Upper lobe of left lung (tissue), 6 donors: ENCODE measurements at places on chromosomes 13 and 19. TPM values are rescaled to one million over a fixed set of nuclear protein-coding genes. Genes with fewer than 3 reads are reported as not detected.

Gene MATK
- 20.1 TPM for total RNA-seq

Gene PHF11
- total RNA-seq = 42.9 TPM

Gene PLVAP
- total RNA-seq = 28.6 TPM

Gene FOSB
- not detected for total RNA-seq

Gene ZNF808
- 23.6 TPM for total RNA-seq

Gene GSX1
- not detected for total RNA-seq

Gene LGALS7
- not detected for total RNA-seq

DNA sequence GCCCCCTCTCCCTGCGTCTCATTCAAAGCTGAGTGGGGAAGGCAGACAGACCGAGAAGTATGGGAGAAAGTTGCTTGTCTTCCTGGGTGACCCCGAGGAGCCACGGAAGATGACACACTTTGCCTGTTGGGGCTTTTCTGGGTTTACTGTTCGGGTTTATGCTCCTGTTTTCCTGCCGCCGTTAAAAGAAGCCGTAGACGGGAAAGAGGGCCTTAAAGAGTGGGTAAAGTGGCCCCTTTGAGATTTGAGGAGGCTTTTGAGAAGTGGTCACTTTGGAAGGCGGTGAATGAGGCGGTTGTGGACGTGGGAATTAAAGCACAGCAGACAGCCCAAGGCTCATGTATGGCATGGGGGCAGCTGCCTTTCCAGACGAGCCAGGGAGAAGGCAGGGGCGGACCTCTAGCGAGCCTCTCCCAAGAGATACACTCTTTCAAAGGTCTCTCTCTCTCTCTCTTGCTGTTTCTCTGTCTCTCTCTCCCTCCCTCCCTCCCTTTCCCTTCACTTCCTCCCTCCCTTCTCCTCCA is 493 bp upstream of the LHFPL6 start:
- H3K36me3 ChIP-seq = no peaks in the 10 kb centered on the region
- peak overlapping the region; percentile 84 for H3K27ac ChIP-seq
- H3K4me1 ChIP-seq = peaks cover 11% of the 10 kb centered on the region
- peak overlapping the region; percentile 57 for H3K4me3 ChIP-seq
- H3K27me3 ChIP-seq = no peaks in the 10 kb centered on the region
- DNase-seq = no peak

GRCh38 chr19:2477732-2478191 is 1.8 kb downstream of the GADD45B start:
- H3K4me1 ChIP-seq = peaks cover 36% of the 10 kb centered on the region
- peaks cover 9% of the 10 kb centered on the region for H3K36me3 ChIP-seq
- H3K27ac ChIP-seq = peak overlapping the region; percentile 90
- no peaks in the 10 kb centered on the region for H3K27me3 ChIP-seq

- H3K4me3 ChIP-seq = no peak overlapping the region
- no peaks in the 10 kb centered on the region for H3K36me3 ChIP-seq
- DNase-seq = peak; percentile 83
These were observed 46.9 kb downstream of the KLF2 start for GRCh38 chr19:16371540-16371986.

GRCh38 chr13:24040835-24041234 is 119.7 kb upstream of the SPATA13 start:
- H3K4me3 ChIP-seq = no peak overlapping the region
- H3K27ac ChIP-seq = no peak overlapping the region
- no peak for DNase-seq
- no peaks in the 10 kb centered on the region for H3K36me3 ChIP-seq
- H3K27me3 ChIP-seq = no peaks in the 10 kb centered on the region

- no peaks in the 10 kb centered on the region for H3K4me1 ChIP-seq
- H3K27ac ChIP-seq = no peak overlapping the region
- no peaks in the 10 kb centered on the region for H3K27me3 ChIP-seq
- no peak overlapping the region for H3K4me3 ChIP-seq
These were observed 9.0 kb upstream of the THSD1 start for GRCh38 chr13:52414963-52415362.

- peaks cover 4% of the 10 kb centered on the region for H3K4me1 ChIP-seq
- no peak overlapping the region for H3K27ac ChIP-seq
- DNase-seq = no peak
- H3K36me3 ChIP-seq = no peaks in the 10 kb centered on the region
- no peak overlapping the region for H3K4me3 ChIP-seq
These were observed 9.7 kb upstream of the ATP11A start for GRCh38 chr13:112679932-112680677.

DNA sequence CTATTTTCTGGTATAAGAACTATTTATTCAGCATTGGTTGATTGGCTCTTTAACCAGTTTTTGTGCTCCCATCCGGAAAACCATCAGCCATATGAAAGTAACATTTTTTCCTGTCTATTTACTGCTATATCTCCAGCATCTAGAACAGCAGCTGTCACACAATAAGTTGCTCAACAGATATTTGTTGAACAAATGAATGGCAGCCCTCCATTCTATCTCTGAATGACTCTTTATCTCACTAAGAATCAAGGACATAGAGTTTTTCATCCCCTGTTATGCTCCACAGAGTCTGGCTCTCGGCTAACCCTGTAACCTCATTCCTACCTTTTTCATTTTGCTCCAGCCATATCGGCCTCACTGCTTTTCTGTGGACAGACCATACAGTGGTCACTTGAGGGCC is 145.5 kb downstream of the SLITRK6 start:
- H3K36me3 ChIP-seq = no peaks in the 10 kb centered on the region
- DNase-seq = no peak
- no peaks in the 10 kb centered on the region for H3K4me1 ChIP-seq
- no peaks in the 10 kb centered on the region for H3K27me3 ChIP-seq
- no peak overlapping the region for H3K4me3 ChIP-seq
- H3K27ac ChIP-seq = no peak overlapping the region

- H3K27ac ChIP-seq = no peak overlapping the region
- no peak for DNase-seq
- no peaks in the 10 kb centered on the region for H3K4me1 ChIP-seq
- H3K27me3 ChIP-seq = no peaks in the 10 kb centered on the region
These were observed 22.5 kb upstream of the POU2F2 start for GRCh38 chr19:42154471-42155323.

DNA sequence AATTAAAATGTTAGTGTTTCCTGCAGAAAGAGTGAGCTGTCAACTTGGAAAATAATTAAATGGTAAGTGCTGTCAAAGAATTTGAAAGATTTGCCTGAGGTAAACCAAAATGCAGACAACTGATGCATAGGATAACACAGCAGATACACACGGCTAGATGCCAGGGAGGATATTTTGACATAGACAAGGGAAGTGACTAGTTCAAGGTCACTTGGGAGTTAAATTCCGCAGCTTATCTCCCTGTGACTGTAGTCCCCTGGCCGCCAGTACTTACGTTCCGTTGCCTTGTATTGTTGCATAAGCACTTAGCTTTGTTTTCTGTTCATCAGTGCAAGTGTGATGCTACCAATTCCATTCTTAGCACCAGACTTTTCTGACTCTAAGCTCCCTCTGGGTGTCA is 247.3 kb upstream of the MAB21L1 start:
- no peak for DNase-seq
- no peaks in the 10 kb centered on the region for H3K27me3 ChIP-seq
- H3K27ac ChIP-seq = no peak overlapping the region
- H3K4me3 ChIP-seq = no peak overlapping the region
- peaks cover 3% of the 10 kb centered on the region for H3K4me1 ChIP-seq

- DNase-seq = no peak
- H3K4me3 ChIP-seq = no peak overlapping the region
- no peaks in the 10 kb centered on the region for H3K27me3 ChIP-seq
- H3K27ac ChIP-seq = no peak overlapping the region
- no peaks in the 10 kb centered on the region for H3K36me3 ChIP-seq
These were observed 35.8 kb downstream of the ATP12A start for GRCh38 chr13:24716011-24716410.

DNA sequence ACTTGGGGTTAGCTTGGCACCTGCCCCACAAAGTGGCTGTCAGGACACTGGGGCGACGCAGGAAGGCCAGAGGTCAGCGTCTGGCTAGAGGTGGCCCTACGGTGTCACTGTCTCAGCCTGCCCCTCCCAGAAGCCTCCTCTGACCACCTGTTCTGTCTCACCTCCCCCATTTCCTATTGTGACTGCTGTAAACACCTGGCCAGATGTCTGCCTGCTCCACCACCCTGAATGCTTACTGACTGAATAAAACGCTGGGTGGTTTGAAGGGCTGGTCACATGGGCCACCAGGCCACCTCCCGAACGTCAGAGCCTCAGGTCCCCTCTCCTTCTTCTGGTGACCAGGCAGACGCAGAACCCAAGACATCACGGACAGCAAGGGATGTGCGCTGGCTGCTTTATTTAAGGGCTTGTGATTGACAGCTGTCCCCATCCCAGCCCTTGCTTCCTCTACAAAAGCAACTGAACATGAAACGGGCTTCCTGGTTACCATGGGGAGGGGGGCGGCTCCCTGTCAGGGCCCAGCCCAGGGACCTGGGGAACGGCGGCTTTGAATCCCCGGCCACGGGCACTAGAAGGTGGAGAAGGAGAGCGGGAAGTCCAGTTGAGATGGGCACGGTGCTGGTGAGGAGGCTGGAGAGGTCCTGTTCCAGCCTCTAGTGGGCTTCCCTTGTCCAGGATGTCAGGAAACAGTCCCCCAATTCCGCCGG is 6.2 kb downstream of the ELOF1 start:
- H3K4me1 ChIP-seq = peaks cover 6% of the 10 kb centered on the region
- no peak overlapping the region for H3K27ac ChIP-seq
- DNase-seq = no peak
- no peak overlapping the region for H3K4me3 ChIP-seq
- H3K27me3 ChIP-seq = no peaks in the 10 kb centered on the region

DNA sequence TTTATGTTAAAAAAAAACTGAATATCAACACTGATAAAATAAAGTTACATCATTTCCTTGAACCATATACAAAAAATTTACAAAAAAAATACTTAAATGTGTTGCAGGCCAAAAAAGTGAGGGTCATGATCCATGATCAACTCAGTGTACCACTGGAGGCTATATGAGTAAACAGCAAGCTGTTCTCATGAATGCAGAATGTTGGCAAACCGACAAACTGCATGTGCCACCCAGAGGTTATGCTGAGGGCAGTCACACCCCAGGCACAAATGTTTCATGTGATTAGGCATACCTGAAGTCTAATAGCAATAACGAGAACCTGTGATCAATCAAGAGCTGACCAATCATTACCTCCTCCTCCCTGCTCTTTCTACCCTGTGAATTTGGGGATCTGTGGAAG is 91.9 kb downstream of the ZNF431 start:
- no peak for DNase-seq
- no peaks in the 10 kb centered on the region for H3K27me3 ChIP-seq
- H3K27ac ChIP-seq = no peak overlapping the region

- H3K4me3 ChIP-seq = no peak overlapping the region
- H3K36me3 ChIP-seq = no peaks in the 10 kb centered on the region
- no peaks in the 10 kb centered on the region for H3K4me1 ChIP-seq
- no peak overlapping the region for H3K27ac ChIP-seq
- H3K27me3 ChIP-seq = no peaks in the 10 kb centered on the region
- DNase-seq = no peak
These were observed 1376.3 kb upstream of the SLC10A2 start for GRCh38 chr13:104442536-104442935.

DNA sequence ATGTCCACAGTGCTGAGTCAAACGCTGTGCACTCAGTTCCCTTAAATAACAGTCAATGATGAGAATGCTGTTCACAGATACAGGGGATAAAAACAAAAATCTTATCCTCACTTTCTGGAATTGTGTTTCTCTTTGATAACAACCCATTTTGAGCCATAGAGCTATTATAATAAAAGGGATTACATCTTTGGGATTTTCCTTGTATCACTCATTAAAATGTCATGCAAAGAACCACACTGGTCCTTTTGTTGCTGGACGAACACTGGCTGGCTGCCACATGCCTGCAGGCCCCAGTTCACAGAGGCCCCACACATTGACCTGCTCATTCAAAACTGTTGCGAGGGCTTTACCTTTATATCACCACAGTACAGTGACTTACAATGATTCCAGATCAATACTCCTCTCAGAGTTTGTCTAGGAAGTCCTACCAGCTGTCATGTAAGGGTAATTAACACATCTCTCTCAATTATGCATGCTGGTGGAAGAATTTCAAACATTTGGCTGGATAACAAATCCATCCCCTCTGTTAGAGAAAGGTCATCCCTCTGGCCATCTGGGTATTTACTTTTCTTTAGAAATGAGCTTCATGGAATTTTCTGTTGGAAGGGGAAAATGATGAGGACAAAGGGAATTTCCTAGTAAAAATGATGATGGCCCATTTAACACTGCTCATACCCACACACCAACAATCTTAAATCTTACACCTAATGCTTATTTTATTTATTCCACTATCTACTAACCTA is 85.9 kb downstream of the MBNL2 start:
- H3K27ac ChIP-seq = no peak overlapping the region
- peaks cover 24% of the 10 kb centered on the region for H3K4me1 ChIP-seq
- DNase-seq = no peak
- H3K36me3 ChIP-seq = no peaks in the 10 kb centered on the region
- no peak overlapping the region for H3K4me3 ChIP-seq

DNA sequence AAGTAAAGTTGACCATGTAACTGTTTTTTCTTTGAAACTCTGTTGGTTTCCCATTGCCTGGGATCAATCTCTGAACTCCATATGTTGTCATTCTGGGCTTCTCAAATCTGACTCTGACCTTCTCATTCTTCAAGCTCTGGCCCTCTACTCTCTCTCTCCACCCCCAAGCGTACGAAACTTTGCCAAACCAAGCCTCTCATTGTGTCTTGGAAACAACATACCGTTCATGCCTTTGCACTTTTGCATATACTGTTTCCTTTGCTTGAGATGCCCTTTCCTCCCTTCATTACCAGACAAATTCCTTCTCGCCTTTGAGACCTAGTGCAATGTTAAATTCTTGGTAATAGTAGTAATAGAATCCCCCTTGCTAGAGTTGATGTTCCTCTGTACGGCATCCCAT is 113.7 kb downstream of the OLFM4 start:
- no peaks in the 10 kb centered on the region for H3K4me1 ChIP-seq
- no peaks in the 10 kb centered on the region for H3K36me3 ChIP-seq
- H3K4me3 ChIP-seq = no peak overlapping the region
- H3K27me3 ChIP-seq = no peaks in the 10 kb centered on the region
- no peak overlapping the region for H3K27ac ChIP-seq

- no peak overlapping the region for H3K4me3 ChIP-seq
- no peaks in the 10 kb centered on the region for H3K4me1 ChIP-seq
- DNase-seq = no peak
- H3K27me3 ChIP-seq = no peaks in the 10 kb centered on the region
- H3K27ac ChIP-seq = no peak overlapping the region
These were observed 223.6 kb downstream of the DACH1 start for GRCh38 chr13:71643448-71643860.

- H3K4me3 ChIP-seq = no peak overlapping the region
- no peaks in the 10 kb centered on the region for H3K27me3 ChIP-seq
- peaks cover 15% of the 10 kb centered on the region for H3K4me1 ChIP-seq
- H3K36me3 ChIP-seq = no peaks in the 10 kb centered on the region
These were observed 53.6 kb downstream of the WDFY2 start for GRCh38 chr13:51637852-51638215.

GRCh38 chr13:42906257-42906656 is 85.8 kb downstream of the EPSTI1 start:
- DNase-seq = no peak
- H3K4me3 ChIP-seq = no peak overlapping the region
- no peaks in the 10 kb centered on the region for H3K27me3 ChIP-seq
- H3K4me1 ChIP-seq = no peaks in the 10 kb centered on the region
- no peak overlapping the region for H3K27ac ChIP-seq
- no peaks in the 10 kb centered on the region for H3K36me3 ChIP-seq

GRCh38 chr13:110107568-110108347 is 199.2 kb downstream of the COL4A1 start:
- no peaks in the 10 kb centered on the region for H3K27me3 ChIP-seq
- H3K27ac ChIP-seq = no peak overlapping the region
- DNase-seq = no peak
- H3K36me3 ChIP-seq = no peaks in the 10 kb centered on the region
